Stimulated activated CD4-positive, alpha-beta T cell treated with anti-CD3 and anti-CD28 coated beads, TNF-alpha, amount 100 ng/mL, for 48 hours (primary cell): ENCODE measurements at places on chromosomes 7 and 10.

DNA sequence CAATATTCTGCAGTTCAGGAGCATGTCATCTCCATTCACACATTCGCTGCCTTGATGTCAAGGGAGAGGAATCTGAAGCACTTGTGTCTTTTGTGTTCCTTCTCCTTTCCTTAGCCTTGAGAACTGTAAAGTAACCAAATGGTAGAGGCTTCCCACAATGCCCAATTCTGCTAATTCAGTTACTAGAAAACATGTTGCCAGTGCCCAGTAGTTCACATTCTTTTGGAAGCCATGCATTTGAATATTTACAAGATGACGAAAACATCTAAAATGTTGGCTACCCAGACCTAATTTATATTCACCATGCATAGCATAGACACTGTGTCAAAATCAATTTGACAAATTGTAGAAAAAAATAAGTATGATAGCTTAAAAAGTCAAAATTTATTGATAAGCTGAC lies 852.7 kb upstream of the PHF14 start:
- no peak for DNase-seq

- no peak for DNase-seq
Measured at GRCh38 chr7:116138202-116138801, 72.0 kb upstream of the TES start.

- no peak for DNase-seq
Measured at GRCh38 chr7:101947899-101948298, 130.5 kb downstream of the CUX1 start.

GRCh38 chr10:74207691-74208480 lies 56.9 kb downstream of the ADK start:
- DNase-seq, result no peak

DNA sequence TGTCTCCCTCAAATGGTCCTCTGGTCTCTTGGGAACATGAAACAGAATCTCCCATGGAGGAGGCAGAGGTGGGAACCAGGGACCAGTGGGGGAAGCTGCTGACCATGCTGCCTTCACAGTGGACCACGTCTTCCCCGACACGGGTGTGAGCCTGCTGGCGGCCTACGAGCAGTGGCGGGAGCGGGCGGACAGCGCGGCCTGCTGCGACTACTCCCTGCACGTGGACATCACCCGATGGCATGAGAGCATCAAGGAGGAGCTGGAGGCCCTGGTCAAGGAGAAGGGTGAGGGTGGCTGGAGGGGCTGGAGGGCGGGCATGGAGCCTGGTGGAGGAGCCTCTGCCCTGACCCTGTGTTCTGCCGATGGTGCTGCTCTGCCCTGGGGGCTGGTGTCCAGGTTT lies 8.0 kb downstream of the DPYSL4 start:
- DNase-seq, result no peak

- no peak for DNase-seq
Measured at GRCh38 chr7:1189986-1190772, 30.2 kb upstream of the ZFAND2A start.

DNA sequence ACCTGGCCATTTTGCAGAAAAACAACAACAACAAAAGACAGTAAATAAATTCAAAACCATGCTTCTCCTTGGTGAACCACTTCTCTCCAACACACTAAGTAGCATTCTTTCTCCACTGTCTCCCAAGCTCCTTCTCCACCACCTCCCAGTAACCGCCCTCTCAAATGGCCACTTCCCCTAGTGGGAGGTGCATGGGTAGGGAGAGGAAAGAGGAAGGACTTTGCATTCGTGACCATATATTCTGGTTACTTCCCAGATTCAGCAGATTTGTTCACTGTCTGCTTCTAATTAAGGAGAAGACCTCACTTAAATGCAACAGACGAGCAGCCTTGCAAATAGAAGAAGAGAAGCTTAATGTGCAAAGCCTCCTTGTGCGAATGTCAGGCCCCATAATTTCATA lies 166.8 kb downstream of the SORCS1 start:
- DNase-seq, result no peak

DNA sequence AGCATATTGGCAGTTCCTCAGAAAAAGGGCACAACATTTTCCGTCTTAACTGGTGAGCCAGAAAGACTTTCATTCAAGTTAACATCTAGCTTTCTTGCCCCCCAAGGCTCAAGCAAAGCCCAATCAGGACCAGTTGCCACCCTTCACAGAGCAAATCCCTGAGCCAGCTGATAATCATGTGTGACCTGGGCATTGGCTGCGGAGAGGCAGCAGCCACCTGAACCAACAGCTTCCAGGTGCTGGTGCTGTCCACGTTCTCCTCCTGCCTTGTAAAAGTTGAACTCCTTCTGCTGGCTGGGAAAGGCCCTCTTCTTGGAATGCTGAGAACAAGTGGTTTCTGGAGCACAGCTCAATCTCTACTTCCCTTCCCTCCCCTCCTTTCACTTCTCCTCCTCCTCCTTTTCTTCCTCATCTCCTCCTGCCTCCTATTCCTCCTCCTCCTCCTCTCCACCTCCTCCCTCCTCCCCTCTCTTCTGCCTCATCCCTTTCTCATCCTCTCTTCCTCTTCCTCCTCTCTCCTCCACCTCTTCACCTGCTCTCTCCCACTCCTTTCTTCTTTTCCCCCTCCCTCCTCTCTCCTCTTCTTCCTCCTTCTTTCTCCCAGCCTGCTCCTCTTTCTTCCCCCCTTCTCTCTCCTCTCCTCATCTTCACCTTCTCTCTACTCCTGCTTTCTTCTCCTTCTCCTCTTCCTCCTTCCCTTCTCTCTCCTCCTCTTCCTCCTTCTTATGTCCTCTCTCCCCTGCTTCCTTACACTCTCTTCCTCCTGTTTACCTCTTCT lies 140.6 kb downstream of the JCAD start:
- no peak for DNase-seq

GRCh38 chr7:24722386-24723177 lies 34.7 kb downstream of the GSDME start:
- no peak for DNase-seq

GRCh38 chr10:23540401-23541030 lies 101.6 kb downstream of the OTUD1 start:
- no peak for DNase-seq

- no peak for DNase-seq
Measured at GRCh38 chr10:43211030-43211429, 55.8 kb downstream of the RASGEF1A start.

DNA sequence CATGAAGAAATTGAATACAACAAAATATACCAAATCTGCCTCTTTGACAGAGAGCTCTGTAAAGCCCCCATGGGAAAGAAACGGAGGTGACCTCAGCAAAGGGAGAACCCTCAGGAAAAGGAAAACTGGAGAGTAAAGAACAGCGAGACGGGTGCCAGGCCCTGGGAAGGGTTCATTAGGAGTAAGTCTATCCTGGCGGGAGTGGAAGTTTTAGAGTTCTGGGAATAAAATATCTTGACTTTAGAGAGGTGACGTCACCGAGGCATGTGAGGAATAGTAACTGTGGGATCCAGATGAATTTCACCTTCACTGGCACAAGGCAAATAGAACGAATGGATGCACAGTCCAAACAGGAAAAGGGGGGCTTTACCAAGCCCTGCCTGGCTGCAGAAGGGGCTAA lies 362.8 kb upstream of the IGFBP3 start:
- no peak for DNase-seq

DNA sequence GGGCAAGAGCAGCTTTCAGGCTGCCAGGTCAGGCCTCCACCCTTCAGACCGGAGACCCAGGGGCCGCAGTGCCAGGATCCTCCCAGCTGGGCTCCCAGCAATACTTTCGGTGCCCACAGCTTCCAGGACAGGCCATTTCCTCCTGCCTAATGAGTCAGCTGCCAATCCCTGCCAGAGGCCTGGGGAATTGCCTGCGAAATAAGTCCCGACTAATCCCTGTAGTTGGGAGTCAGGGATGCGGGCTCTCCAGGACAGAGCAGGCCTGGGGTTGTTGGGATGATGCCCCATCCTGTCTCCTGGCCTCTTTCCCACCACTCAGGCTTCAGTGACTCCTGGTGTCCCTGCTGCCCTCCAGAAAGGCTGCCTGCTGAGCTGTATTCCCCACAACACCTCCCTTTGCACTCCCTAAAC lies 143.5 kb upstream of the UNC5B start:
- no peak for DNase-seq

GRCh38 chr7:140334341-140335057 lies 63.8 kb downstream of the SLC37A3 start:
- no peak for DNase-seq

DNA sequence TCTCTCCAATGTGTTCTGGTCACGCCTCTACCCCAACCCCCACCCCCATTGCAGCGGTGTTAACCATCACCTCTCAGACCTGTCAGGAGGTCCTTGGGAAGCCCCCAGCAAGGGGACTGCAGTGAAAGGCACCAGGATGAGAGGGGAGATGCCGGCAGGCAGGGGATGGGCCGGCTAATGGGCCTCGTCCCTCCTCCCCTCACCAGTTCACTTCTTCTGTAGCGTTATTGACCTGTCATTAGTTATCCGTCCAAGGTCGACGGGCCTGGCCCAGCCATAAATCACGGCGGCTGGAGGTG lies 18.8 kb downstream of the POLL start:
- DNase-seq, result no peak

- no peak for DNase-seq
Measured at GRCh38 chr10:47239211-47239610, 60.8 kb upstream of the GDF10 start.

- no peak for DNase-seq
Measured at GRCh38 chr10:122659126-122659525, 40.5 kb downstream of the C10orf120 start.

GRCh38 chr10:113557903-113558321 lies 5.1 kb downstream of the HABP2 start:
- no peak for DNase-seq

GRCh38 chr7:80445351-80445750 lies 66.5 kb downstream of the GNAT3 start:
- no peak for DNase-seq

- DNase-seq, result no peak
Measured at GRCh38 chr10:17606547-17607040, 10.6 kb downstream of the HACD1 start.

GRCh38 chr7:8206956-8207355 lies 55.0 kb downstream of the ICA1 start:
- no peak for DNase-seq

- no peak for DNase-seq
Measured at GRCh38 chr10:44427037-44427436, 42.1 kb upstream of the CXCL12 start.

GRCh38 chr10:133224756-133225372 lies 5.2 kb upstream of the UTF1 start:
- DNase-seq, result no peak

DNA sequence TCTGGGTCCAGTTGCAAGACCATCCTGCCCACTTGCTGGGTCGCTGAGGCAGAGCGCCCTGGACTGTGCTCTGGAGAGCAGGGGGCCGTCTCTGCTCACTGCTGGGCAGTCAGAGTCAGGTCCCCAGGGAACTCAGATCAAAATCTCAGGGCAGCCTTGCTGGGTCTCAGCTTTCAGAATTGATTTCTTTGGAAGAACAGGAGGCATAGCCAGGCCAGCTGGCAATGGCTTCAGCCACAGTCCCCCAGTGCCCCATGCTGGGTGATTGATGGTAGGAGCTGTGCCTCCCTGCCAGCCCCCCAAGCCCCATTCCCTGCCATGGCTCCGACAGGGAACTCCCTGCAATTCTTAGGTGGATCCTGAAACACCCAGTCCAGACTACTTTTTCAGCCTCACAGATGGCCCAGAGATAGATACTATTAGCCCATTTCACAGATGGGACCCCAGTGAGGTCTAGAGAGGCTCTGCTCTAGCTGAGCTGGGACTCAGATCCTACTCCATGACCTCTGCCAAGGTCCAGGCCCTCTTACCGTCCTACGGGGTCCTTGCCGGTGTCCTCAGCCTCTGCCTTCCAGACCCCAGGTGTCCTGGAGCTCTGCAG lies 467 bp downstream of the MMRN2 start:
- no peak for DNase-seq

GRCh38 chr7:36844374-36844773 lies 120.1 kb upstream of the AOAH start:
- DNase-seq, result no peak

DNA sequence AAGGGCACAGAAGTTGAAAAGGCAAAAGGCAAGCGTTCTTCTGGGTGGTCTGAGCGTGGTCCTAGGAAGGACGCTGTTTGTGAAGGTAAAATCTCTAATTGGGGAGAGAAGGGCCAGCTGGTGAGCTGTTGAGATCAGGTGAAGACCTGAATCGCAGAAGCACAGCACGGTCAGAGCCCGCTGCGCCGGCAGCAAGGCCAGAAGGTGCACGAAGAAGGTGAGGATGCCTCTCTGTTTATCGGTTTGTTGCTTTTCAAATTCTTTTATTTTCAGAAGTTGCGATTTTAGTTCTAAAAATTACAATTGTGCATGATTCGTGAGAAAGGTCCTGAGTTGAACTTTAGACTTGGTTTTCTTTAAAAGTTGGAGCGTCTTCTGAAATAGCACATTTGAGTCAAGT lies 247.8 kb upstream of the FOXK1 start:
- no peak for DNase-seq

DNA sequence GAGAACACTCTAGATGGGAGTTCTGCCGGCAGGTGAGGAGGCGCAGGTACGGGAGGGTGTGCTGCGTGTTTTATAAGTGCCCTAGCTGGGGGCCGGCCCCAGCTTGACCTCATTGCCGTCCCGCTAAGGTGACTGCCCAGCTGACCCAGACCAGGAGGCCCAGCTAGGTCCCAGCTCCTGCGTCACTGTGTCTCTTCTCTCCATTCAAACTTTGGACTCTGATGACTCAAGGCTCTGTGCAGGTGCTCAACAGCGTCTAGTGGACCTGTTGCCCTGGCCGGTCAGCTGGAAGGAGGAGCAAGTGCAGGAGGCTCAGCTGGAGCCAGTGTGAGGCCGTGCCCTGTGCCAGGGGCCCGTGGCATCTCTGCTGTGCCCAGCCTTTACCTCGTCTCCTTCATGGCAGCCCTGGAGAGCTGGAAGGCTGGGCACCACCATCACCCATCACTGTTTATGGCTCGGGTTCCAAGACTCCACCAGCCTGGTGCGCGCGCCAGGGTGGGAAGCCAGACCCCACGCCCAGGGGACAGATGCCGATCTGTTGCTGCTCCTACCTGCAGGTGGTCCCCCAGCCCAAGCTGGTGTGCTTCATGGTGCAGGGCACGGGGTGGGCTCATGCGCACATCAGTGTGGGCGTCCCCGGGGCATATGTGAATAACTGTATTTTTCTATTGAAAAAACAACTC lies 14.6 kb downstream of the LHPP start:
- DNase-seq, result no peak

DNA sequence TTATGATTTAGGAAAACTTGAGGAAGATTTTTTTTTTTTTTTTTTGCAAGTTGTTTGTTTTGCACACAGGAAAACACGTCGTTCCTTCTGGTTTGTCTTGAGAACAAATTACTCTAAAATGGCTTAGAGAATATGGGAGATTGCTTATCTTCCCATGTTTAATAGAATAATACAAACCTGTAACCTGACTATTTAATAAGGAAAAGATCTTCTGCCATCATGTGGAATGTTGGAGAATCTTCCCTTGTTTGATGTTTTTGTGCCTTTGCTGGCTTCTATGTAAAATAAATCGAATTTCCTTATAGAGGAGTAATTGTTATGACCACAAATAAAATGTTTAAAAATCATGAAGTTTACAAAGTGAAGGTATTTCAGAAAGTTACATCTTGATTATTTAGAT lies 818.8 kb downstream of the GATA3 start:
- DNase-seq, result no peak
